ENCODE measurements at places on chromosomes 13 and 19. TPM values are rescaled to one million over a fixed set of nuclear protein-coding genes. Genes with fewer than 3 reads are reported as not detected.

FPR3 gene
- under 0.01 TPM for total RNA-seq

DNA sequence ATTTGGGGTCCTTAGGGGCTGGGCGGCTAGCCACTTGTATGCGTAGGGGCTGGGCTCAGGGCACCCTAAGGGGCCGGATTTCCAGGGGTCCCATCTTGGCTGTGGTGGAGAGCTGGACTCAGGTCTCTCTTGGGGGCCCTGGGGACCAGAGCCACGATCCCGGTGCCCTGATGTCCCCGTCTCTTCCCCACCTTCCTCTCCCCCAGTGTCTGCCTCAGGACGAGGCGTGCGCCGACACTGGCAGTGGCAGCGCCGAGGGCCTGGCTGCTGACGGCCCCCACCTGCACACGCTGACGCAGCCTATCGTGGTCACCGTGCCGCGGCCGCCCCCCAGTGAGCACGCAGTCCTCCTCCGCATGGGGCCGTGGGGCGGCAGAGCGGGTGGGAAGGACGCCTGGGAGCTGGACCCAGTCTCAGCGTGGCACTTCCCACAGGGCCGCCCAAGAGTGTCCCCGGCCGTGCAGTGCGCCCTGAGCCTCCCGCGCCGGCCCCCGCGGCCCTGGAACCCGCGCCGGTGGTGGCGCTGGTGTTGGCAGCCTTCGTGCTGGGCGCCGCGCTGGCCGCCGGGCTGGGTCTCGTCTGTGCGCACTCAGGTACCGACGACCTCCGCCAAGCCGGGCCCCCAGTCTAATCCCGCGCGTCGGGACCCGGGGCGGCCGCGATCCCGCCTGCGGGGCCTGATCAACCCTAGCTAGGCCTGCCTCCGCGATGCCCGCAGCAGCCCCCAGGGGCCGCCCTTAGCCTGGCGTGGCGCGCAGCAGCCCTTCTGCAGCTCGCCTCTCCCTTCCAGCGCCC is 2.7 kb upstream of the SNAPC2 start:
- H3K4me1 ChIP-seq = peaks cover 23% of the 10 kb centered on the region
- no peak overlapping the region for H3K4me3 ChIP-seq
- H3K36me3 ChIP-seq = peaks cover 9% of the 10 kb centered on the region
- peak; percentile 48 for DNase-seq

DNA sequence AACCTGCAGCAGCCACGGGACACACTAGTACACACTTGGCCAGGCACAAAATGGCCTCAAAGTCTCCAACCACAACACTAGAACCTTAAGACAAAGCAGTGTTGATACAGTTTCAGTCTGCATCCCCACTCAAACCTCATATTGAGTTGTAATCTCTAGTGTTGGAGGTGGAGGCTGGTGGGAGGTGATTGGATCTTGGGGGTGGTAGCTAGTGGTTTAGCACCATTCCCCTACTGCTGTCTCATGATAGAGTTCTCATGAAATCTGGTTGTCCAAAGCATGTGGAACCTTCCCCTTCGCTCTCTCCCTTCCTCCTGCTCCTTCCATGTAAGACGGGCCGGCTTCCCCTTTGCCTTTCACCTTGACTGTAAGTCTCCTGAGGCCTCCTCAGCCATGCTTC is 638.7 kb downstream of the UQCRFS1 start:
- no peaks in the 10 kb centered on the region for H3K27me3 ChIP-seq
- H3K4me1 ChIP-seq = no peaks in the 10 kb centered on the region
- no peak overlapping the region for H3K4me3 ChIP-seq
- no peaks in the 10 kb centered on the region for H3K36me3 ChIP-seq

GRCh38 chr13:26867451-26868091 is 107.0 kb upstream of the GPR12 start:
- no peaks in the 10 kb centered on the region for H3K36me3 ChIP-seq
- no peaks in the 10 kb centered on the region for H3K4me1 ChIP-seq
- no peaks in the 10 kb centered on the region for H3K27me3 ChIP-seq
- H3K4me3 ChIP-seq = no peak overlapping the region

Measured in fibroblast of lung (primary cell).